Thoracic aorta endothelial cell (primary cell): ENCODE measurements at places on chromosomes 12 and 14. TPM values are rescaled to one million over a fixed set of nuclear protein-coding genes. Genes with fewer than 3 reads are reported as not detected.

The ACSM4 gene
- total RNA-seq: not detected in 2 replicates

The HSPA2 gene
- 2.0 and 3.8 TPM in 2 replicates for total RNA-seq

The NKX2-1 gene
- total RNA-seq: not detected in 2 replicates

The LBHD2 gene
- total RNA-seq: not detected in 2 replicates

The ST8SIA1 gene
- not detected in 2 replicates for total RNA-seq

The COQ6 gene
- 13.2 and 17.3 TPM in 2 replicates for total RNA-seq
